Hematopoietic multipotent progenitor cell treated with erythropoietin and hydrocortisone succinate and interleukin-3 and kit ligand, for 4 days (in vitro differentiated cells): ENCODE measurements at places on chromosomes 5 and 9.
A peak's percentile ranks its signal among the peaks of the same experiment; 100 is the strongest.

DNA sequence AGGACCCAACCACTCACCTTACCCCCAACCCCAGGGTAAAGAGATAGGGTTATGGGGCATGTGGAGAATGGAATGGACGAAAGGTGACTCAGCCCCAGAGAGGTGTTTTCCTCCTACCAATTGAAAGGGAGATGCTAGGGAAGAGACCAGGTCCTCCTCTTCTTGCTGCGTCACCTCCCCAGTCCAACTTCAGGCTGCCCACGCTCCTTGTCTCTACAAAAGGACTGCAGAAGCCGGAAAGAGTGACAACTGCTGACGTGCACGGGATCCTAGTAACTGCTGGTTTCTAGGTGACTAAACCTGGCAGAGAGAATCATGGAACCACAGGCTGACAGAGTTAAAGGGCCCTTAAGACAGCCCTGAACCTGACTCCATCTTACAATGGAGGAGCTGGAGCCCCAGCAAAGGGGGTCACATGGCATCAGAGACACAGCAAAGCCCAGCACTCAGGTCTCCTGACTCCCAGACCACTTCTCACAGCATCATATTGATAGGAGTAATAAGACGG, 2.2 kb downstream of the GPX3 start:
- DNase-seq = no peak

GRCh38 chr5:14457476-14457875, 124.1 kb upstream of the OTULINL start:
- DNase-seq = no peak

DNA sequence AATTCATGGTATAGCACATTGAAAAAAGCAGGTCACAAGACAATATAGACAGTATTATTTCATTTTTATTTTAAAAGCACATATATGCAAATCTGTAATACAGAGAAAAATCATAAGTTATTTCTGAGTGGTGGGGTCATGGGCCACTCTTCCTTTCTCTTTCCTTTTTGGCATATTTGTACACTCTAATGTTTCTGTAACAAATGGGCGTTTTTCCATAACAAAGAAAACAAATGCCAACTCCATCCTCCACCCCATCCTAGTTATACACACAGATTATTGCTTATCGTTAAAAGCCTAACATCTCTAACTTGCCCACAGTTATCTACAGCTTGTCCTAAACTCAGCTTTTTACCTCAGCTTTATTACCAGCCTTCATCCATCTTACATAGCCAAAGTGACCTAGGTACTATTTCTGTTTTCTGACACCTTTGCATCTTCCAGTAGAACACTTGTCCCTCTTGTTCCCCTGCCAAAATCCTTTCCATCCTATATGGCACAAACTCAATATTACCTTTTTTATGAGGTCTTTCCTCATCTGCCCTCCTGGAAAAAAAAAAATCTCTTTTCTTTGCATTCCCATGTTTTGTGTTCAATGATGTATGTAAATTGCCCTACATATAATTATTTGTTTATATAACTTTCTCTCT, 4.1 kb downstream of the KIAA0825 start:
- DNase-seq = no peak

- no peak for DNase-seq
Observed at GRCh38 chr9:14511452-14511851, 181.8 kb downstream of the ZDHHC21 start.

GRCh38 chr9:81787747-81788632, 98.6 kb upstream of the TLE1 start:
- peak; percentile 81 for DNase-seq

- DNase-seq = peak; percentile 70
Observed at GRCh38 chr5:93583768-93584595, 960 bp downstream of the NR2F1 start.

GRCh38 chr5:91022518-91022917, 360.6 kb downstream of the ARRDC3 start:
- no peak for DNase-seq

GRCh38 chr5:179190851-179191505, 130.8 kb downstream of the ZNF354C start:
- DNase-seq = no peak

DNA sequence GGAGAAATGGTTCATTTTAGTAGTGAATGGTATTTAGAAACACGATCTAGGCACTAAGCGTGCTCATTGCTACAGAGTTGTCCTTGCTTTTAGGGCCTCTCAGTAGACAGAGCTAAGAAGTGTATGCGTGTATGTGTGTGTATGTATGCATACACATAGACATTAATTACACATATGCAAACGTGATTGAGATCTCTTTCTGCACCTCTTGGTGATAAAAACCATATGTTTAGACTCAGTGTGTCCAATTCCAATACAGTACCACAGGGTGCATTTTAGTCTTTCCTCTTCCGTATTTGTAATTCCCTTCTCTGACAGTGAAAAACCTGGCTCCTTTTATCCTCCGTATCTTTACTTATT, 13.1 kb downstream of the TRIO start:
- DNase-seq = no peak

GRCh38 chr5:48192-48591, 43.8 kb upstream of the PLEKHG4B start:
- DNase-seq = no peak

GRCh38 chr9:70136632-70137031, 93.0 kb downstream of the MAMDC2 start:
- DNase-seq = no peak

GRCh38 chr9:124216474-124217176, 41.1 kb upstream of the NEK6 start:
- peak; percentile 86 for DNase-seq

- DNase-seq = peak; percentile 57
Observed at GRCh38 chr5:89397096-89397495, 514.1 kb upstream of the MEF2C start.

DNA sequence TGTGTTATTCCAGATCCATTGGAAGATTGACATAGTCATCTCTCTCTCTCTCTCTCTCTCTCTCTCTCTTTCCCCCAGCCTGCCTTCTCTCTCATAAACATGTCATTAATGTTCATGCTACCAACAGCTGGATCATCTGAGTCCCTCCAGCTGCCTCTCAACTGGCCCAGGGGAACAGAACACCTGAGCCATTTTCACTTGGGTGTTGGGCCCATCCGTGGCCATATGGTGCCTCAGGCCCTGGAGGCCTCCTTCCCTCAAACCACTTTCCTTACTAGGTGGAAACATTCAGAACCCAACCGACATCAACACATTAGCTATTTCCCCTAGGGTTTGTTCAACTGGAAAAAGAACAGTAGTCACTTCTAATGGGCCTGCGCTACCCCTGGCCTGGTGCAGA, 196.2 kb downstream of the FRMD3 start:
- DNase-seq = no peak

- DNase-seq = no peak
Observed at GRCh38 chr5:39001683-39002082, 72.5 kb downstream of the RICTOR start.

GRCh38 chr5:173637340-173637739, 20.9 kb upstream of the BOD1 start:
- DNase-seq = no peak

GRCh38 chr5:148583421-148583965, 70.8 kb downstream of the HTR4 start:
- DNase-seq = no peak

GRCh38 chr5:56494300-56494731, 261.2 kb upstream of the ANKRD55 start:
- DNase-seq = peak; percentile 84

DNA sequence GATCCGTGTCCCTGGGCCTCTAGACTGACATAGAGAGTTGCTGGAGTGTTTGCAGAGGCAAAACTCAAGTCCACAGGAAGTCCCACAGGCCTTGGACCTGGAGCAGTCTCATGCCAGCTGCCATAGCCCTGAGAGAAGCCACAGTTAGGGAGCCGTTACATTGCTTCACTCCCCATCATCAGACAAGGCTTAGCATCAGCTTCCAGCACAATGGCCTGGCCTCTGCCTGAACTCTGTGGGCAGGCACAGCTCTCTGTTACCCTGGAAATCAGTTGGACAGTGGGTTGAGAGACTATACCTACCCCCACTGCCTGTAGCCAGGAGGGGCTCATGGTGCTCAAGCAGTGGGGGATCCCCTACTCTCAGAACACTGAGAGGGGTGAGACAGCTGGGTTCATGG, 16.2 kb upstream of the C9orf72 start:
- no peak for DNase-seq

DNA sequence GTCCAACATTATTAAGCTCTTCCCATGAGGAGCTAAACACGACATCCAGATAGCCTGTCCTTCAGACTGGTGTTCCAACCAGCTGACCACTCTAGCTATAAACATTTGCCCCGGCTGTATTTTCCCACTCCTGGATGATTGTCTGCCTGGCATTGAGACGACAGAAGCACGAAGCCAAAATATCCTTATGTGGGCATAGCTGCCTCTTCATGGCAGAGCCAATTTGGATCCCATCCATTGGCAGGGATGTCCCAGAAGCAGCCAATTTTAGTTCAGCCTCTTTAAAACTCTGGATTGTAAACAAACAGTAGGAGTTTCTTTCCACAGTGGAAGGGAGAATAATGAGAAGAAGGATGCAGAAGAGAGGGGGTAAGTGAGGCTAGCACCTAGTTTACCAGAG, 507.6 kb downstream of the CETN3 start:
- no peak for DNase-seq

DNA sequence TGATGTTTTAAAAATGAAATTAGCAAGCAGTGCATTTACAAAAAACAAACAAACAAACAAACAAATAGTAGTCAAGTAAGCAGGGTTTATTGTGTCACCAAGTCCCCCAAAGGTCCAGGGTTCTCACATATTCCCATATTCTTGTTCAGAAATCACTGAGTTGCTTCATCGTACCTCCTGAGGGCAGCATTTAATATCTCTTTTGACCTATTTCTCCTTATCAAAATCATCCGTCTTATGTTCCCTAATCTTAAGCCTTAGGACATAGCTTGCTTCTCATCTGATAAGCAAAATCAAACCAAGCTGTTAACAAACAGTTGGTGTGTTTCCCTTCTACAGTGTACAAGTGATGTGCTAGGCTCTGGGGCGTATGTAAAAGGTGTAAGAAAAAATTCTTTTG, 109.5 kb upstream of the MAN2A1 start:
- DNase-seq = peak; percentile 47

DNA sequence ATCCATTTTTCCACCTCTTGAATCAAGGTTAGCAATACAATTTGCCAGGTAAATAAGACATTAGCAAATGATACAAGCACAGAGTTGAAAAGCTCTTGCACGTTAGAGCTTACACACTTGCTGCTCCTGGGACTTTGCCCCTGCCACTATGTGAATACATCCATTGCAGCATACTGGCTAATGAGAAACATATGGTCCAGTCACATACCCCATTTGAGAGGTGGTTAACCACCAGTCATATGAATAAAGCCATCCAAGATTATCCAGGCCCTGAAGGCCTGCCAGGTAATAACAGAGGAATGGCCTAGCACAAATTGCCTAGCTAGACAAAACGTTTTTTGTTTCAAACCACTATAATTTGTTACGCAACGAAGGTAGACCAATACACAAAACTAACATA, 45.8 kb upstream of the FTMT start:
- no peak for DNase-seq

- DNase-seq = no peak
Observed at GRCh38 chr5:26386532-26386931, 651.9 kb downstream of the CDH9 start.

DNA sequence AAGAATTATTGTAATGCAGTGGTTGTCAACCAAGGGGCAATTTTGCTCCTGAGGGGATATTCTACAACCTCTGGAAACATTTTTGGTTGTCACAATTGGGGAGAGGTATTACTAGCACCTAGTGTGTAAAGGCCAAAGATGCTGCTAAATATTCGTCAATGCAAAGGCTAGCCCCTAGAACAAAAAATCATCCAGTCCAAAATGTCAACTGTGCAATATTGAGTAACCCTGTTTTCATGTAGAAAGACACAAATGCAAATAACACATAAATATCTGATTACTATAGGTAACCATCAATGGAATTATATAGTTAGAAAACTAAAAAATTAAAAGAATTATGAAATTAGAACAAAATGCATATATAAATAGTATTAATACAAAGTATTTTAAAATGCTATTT, 26.1 kb downstream of the RNF145 start:
- DNase-seq = no peak

- no peak for DNase-seq
Observed at GRCh38 chr5:90329911-90330310, 79.6 kb downstream of the CETN3 start.

GRCh38 chr9:94153905-94154304, 69.6 kb downstream of the PTPDC1 start:
- no peak for DNase-seq

DNA sequence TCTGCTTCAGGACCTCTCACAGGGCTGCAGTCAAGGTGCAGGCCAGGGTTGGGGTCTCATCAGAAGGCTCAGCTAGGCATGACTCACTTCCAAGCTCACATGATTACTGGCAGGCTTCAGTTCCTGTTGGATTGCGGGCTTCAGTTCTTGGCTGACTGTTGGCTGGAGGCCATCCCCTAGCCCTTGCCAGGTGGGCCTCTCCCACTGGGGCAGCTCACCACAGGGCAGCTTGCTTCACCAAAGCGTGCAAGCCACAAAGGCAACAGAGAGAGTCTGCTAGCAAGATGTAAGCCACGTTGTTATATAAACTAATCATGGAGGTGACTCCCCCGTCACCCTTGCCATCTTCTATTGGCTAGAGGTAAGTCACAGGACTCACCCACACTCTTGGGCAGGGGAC, 14.4 kb downstream of the CPLX2 start:
- peak; percentile 21 for DNase-seq

DNA sequence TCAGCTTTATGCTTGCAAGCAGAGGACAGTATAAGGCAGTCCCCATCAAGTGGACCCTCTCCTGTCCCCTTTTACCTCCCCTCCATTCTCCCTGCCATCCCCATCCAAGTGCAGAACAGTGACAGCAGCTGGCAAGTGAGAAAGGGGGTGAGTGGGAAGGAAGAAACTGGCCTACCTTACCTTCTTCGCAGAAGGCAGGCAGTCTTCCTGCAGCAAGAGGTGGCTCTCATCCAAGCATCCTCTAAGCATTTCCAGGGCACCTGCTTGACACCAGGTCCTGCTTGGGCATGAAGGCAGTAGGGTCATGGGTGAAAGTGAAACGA, 77.3 kb upstream of the SH3PXD2B start:
- DNase-seq = no peak

DNA sequence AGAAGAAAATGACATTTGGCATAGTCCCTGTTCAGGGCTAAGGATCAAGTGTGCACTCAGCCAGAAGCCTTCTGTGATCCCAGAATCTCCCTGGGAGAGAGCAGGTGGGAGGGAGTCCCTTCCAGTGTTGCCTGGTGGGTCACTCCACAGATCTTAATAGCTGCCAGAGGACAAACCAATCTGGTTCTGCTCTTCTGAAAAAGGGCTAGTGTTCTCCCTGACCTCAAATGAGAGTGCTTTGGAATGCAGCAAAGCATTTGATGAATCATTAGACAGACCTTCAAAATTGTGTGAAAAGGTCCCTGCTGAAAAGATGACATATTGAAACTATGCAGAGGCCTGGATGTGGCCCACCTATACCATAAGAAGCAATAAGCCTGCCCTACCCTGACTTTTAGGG, 339.7 kb downstream of the TMEM232 start:
- DNase-seq = no peak

- peak; percentile 70 for DNase-seq
Observed at GRCh38 chr9:134887686-134888602, 7.3 kb downstream of the FCN2 start.

- no peak for DNase-seq
Observed at GRCh38 chr9:21777701-21778100, 24.7 kb upstream of the MTAP start.

- peak; percentile 91 for DNase-seq
Observed at GRCh38 chr5:131373265-131373664, 109.4 kb downstream of the CDC42SE2 start.

GRCh38 chr5:30839956-30840355, 353.5 kb upstream of the CDH6 start:
- DNase-seq = peak; percentile 24
